Endodermal cell (in vitro differentiated cells): ENCODE measurements at places on chromosomes 13 and 19. TPM values are rescaled to one million over a fixed set of nuclear protein-coding genes. Genes with fewer than 3 reads are reported as not detected.
A peak's percentile ranks its signal among the peaks of the same experiment; 100 is the strongest.

DNA sequence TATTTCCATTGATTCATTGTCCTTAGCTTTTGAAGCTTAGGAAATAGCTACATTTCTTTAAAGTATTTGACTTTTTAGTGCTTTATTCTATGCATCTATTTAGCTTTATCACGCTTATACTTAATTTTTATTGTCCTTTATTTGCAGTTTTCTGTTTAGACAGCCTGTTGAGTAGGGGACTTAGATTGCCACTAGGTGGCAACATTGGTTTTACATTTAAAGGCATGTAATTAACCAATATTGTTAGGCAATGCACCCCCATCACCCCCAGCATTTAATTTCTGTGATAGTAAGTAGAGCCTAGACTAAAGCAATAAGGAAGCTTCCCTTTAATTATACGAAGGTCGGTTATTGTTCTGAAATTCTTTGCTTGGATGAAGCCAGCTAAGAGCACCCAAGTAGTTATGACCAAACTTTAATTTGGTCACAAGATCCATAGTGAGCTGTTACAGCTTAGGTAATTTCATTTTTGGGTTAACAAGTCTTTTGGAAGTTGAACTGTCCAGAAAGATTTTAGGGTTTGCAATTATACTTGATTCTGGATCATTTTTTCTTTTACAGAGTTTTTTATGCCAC, 36.5 kb downstream of the B3GLCT start:
- no peak overlapping the region for H3K4me3 ChIP-seq
- H3K36me3 ChIP-seq, result peaks cover 7% of the 10 kb centered on the region
- H3K4me1 ChIP-seq, result no peaks in the 10 kb centered on the region
- DNase-seq, result no peak

Gene POU4F1
- 0.07 to 0.15 TPM (median 0.11 TPM) in 3 replicates for total RNA-seq

DNA sequence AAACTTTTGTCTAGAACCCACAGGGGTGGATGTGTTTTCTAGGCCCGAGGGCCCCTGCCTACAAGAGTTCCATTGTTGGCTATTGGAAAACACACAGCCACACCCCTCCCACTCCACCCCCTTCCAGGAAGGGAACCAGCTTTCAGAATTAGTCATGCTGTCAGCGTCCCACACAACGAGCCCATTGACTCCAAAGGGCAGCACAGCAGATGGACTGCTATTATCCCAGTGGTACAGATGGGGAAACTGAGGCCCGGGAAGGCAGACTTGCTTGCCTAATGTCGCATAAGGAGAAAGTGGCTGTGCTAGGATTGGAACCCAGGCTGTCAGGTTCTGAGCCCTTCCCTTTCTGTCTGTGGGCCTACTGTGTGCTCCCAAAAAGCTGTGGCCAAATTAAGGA, 8.1 kb upstream of the FXYD3 start:
- H3K27ac ChIP-seq, result no peak overlapping the region
- H3K36me3 ChIP-seq, result no peaks in the 10 kb centered on the region
- DNase-seq, result no peak
- H3K27me3 ChIP-seq, result no peaks in the 10 kb centered on the region

DNA sequence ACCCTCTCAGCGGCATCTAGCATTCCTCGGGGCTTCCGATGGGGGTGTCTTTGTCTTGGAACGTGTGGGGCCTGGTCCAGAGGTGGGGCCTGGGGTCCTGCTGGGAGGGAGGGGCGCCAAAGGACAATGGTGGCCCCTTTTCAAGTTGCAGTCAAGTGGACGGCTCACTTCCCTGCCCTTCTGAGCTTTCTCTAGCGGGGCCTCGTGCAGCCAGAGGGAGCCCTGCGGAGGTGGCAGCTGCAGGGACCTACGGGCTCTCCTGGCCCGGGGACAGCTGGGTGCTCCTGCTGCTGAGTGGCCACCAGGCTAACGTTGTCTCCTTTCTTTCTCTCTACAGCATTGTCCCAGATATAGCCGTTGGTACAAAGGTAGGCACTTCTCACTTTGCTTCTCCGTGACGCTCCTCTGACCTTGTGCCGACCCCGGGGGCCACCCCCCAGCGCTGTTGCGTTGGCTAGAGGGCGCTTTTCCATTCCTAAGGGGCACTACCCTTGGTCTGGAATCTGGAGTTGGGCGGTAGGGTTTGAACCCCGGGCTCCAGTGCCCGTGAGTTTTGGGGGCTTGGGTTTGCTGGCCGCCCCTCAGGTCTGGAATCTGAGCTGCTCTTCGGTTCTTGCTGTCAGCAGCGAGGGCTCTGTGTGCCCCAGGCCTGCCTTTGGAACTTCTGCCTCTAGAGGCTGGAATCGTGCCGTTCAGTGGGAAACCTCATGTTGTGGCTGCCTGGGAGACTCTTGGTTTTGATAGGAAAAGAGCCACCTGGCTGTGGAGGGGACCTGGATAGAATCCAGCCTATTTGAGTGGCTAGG, 2.0 kb downstream of the PTBP1 start:
- peak overlapping the region; percentile 93 for H3K4me3 ChIP-seq
- DNase-seq, result peak; percentile 77
- H3K27me3 ChIP-seq, result no peaks in the 10 kb centered on the region
- peaks cover 52% of the 10 kb centered on the region for H3K36me3 ChIP-seq

DNA sequence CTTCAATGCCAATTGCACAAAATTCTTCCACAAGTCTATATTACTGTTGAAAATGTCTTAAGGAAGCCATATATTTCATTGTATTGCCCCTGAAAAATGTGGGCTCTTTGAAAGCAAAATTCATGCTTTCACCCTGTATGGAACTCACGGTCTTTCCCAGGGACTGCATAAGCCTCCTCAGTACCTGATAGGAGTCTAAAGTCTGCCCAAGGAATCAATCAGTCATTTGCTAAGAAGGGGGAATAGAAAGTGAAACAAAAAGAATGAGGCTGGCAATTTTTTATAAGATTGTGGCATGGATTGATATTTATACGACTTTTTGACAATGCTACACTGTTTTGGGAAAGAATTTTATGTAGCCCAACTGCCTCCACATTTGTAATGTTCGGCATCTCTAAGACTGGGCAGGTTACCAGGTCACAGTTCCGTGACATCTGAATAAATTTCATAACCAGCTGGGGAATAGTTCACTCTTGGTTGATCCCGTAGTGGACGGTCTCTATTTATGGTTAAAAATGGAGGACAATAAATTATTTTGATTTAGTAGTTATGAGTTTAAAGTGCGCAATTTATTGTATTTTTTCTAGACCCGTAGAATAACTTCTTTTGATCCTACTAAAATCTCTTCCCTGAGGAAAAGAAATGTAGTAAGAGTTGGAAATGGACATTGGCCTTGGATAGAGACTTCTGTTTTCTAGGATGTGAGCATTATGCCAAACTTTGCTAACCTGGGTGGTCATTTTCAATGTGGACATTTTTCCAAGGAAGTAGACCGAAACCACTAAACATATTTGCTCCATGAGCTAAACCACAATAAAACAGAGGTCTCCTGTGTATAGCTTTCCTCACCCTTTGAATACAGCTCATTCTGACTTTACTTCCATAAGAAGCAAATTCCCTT, 1585.4 kb downstream of the EFNB2 start:
- no peak for DNase-seq
- H3K4me1 ChIP-seq, result no peaks in the 10 kb centered on the region
- H3K36me3 ChIP-seq, result no peaks in the 10 kb centered on the region
- no peaks in the 10 kb centered on the region for H3K27me3 ChIP-seq
- no peak overlapping the region for H3K27ac ChIP-seq

- H3K36me3 ChIP-seq, result no peaks in the 10 kb centered on the region
- peaks cover 77% of the 10 kb centered on the region for H3K27me3 ChIP-seq
- H3K4me1 ChIP-seq, result no peaks in the 10 kb centered on the region
These were observed 2.6 kb upstream of the MAB21L1 start for GRCh38 chr13:35479038-35479492.

DNA sequence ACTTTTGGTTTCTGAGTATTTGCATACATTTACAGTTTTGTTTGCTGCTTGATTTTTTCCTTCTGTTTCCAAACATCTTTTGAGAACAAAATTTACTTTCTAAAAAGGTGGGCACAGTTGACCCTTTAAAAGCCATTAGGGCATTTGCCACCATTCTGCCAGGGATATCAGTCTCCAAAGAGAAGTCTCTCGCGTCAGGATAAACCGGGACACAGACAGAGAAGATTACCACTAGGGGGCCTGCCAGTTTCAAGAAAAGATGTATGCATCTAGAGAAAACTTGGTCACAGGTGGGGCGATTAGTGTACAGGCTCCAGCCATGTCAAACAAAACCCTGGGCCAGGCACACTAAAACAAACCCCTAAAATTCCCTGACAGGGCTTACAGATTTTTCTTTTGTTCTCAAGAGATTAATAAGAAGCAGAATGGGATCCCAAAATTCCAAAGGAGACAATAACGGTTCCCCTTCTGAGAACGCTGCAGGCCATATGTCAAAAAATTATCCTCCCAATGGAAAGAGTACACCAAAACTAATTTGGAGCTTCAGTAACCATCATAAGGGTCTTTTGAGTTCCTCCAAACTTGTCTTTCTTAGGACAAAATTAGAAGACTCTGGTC, 10.7 kb upstream of the PABPC3 start:
- DNase-seq, result peak; percentile 74
- H3K27me3 ChIP-seq, result no peaks in the 10 kb centered on the region
- no peaks in the 10 kb centered on the region for H3K36me3 ChIP-seq
- H3K4me3 ChIP-seq, result no peak overlapping the region
- H3K27ac ChIP-seq, result no peak overlapping the region
